ENCODE measurements at places on chromosomes 7 and 10.

DNA sequence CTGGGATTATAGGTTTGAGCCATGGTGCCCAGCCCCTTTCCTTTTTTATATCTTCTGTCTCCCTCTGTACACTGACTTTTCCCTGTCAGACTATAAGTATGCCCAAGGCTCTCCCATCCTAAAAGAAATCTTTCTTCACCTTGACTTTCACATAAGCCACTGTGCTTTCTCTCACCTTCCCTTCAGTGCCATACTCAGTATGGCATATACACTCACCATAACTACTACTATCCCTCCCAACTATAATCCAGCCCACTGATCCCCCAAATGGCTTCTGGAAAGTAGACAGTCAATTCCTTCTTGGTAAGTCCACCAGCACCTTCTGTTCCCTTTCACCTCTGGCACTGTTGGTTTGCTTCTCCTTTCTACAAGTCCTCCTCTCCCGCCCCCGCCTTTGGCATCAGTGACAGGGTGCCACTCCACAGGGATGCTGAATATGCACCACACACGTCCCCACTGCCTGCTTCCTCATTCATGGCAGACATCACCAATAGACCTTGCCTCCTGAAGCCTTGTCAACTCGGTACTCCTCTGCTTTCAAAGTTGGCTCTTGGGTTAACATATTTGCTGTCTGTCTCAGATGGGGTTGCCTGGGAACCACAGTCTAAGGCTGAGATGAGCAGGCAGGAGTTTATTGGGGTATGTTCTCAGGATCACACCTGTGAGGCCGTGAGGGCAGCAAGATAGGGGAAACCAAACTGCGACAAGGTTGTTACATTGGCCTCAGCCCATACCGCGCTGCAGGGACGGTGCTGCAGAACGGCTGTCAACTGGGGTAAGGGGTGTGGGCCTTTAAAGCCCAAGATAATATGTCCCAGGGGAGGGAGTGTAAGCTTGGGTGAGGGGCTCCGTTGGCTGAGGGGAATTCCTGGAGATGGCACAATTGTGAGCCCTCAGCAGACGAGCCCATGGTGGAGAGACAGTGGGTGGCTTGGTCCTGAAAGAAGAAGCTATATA, 7.2 kb upstream of the PSAP start:
- DNase-seq = no peak

DNA sequence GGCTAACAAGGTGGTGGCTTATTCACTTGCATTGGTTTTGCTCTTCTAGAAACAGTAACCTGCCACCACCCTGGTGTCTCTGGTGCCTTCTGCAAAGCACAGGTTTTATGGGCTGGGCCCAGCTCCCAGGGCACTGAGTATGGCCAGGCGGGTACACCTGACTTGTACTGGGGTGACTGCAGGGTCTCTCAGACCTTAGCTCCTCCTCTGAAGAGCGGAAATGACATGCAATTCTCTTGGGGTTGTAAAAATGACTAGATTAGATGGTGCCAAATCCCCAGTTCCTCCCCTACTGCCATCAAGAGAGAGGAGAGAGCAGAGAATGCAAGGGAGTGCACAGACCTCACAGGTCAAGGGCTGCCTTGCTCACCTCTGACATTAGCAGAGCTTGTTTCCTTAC, 14.7 kb downstream of the ESYT2 start:
- no peak for DNase-seq

DNA sequence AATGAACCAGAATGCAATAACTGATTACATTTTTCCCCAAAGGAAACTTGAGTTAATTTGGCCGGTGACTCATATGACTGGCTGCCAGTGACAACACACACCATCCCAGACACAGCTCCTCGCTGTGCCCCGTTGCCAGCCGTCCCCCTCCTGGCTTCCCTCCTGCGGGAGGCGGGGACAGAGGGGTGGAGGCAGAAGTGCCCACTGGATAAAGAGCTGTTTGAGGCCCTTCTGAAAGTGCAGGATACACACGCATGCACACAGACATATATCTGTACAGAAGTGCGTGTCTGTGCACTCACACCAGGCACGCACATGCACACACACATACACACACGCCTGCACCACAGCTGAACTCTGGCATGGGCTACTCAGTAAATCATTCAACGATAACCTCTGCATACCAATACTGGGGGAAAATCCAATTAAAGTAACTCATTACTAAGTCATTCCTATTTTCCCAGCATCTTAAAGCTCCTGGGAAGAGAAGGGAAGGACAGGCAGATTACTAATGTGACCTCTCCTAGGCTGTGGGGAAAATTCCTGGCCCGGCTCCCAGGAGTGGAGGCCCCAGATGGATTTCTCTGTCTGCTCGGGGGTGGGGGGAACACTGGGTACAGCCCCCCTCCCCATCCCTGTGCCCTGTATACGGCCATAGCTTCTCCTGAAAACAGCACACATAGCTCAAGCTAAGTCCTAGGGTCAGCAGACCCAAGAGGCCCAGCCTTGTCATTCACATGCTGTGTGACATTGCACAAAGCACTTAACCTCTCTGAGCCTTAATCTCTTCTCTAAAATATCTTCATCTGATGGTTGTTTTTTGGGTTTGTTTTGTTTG, 52.3 kb upstream of the MYL10 start:
- no peak for DNase-seq

DNA sequence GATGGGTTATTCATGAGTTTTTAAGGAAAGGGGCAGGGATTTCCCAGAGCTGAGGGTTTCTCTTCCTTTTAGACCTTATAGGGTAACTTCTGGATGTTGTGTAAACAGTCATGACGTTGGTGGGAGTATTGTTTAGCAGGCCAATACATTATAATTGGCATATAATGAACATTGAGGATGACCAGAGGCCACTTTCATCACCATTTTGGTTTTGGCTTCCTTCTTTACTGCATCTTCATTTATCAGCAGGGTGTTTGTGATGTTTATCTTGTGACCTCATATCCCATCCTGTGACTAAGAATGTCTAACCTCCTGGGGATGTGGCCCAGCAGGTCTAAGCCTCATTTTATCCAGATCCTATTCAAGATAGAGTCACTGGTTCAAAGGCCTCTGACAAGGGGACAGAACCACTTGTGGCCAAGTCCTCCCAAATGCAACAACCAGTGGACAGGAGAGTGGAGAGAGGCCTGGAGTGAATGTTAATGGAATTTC, 77.3 kb upstream of the RPA3 start:
- no peak for DNase-seq

- no peak for DNase-seq
These were observed 43.8 kb downstream of the SMNDC1 start for GRCh38 chr10:110260746-110261477.

DNA sequence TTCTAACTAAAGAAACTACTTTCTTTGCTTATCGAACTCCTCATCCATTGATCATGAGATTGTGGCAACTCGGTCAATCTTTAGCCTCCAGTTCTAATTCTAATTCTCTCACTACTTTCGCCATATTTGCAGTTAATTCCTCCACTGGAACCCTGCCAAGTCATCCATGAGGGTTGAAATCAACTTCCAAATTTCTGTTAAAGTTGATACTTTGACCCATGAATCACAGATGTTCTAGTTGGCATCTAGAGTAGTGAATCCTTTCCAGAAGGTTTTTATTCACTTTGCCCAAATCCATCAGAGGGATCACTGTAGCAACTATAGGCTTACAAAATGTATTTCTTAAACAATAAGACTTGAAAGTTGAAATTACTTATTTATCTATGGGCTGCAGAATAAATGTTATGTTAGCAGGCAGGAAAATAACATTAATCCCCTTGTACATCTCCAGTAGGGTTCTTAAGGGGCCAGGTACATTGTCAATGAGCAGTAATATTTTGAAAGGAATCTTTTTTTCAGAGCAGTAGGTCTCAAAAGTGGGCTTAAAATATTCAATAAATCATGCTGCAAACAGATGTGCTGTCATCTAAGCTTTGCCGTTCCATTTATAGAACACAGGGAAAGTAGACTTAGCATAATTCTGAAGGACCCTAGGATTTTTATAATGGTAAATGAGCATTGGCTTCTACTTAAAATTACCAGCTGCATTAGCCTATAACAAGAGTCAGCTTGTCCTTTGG, 39.4 kb downstream of the CCDC71L start:
- DNase-seq = no peak

DNA sequence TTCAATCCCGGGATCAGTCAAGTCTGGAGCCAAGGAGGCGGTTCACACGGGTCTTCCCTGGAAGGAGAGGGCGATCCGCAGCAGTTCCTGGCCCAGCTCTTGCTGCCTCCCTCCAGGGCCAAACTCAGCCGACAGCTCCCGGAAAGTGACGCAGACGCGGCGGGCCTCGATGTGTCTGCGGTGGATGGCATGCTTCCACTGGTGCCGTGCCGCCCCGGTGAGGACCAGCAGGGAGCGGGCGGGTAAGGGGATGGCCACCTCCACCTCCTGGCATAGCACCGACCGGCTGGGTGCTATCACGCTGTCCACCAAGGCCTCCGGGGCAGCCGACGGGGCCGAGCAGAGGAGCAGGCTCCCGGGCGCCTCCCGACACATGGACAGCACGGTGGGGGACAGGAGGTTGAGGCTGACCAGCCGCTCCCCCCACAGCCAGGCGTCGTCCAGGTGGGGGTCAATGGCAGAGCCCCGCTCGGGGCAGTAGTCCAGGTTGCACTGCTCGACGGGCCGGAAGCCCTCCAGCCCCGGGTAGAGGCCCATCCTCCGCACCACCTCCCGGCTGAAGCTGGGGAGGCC, 7.2 kb downstream of the ALKBH4 start:
- no peak for DNase-seq

All from CD4-positive, alpha-beta T cell (primary cell).